ENCODE measurements at places on chromosomes 16 and 17. TPM values are rescaled to one million over a fixed set of nuclear protein-coding genes. Genes with fewer than 3 reads are reported as not detected.

- H3K27ac ChIP-seq = no peak overlapping the region
- no peak for DNase-seq
- no peaks in the 10 kb centered on the region for H3K36me3 ChIP-seq
- no peak overlapping the region for H3K4me3 ChIP-seq
These were observed 10.9 kb downstream of the ABCA6 start for GRCh38 chr17:69130627-69131296.

- no peaks in the 10 kb centered on the region for H3K4me1 ChIP-seq
- no peaks in the 10 kb centered on the region for H3K36me3 ChIP-seq
- H3K27ac ChIP-seq = no peak overlapping the region
- no peak for DNase-seq
- H3K4me3 ChIP-seq = no peak overlapping the region
- no peaks in the 10 kb centered on the region for H3K27me3 ChIP-seq
These were observed 63.9 kb upstream of the HLF start for GRCh38 chr17:55200904-55201303.

Gene TPSG1
- polyA plus RNA-seq = not detected

Gene KCNH6
- polyA plus RNA-seq = not detected

GRCh38 chr16:49528866-49529288 lies 155.3 kb downstream of the C16orf78 start:
- H3K27ac ChIP-seq = no peak overlapping the region
- H3K4me1 ChIP-seq = no peaks in the 10 kb centered on the region
- DNase-seq = no peak
- H3K36me3 ChIP-seq = no peaks in the 10 kb centered on the region
- H3K4me3 ChIP-seq = no peak overlapping the region

- H3K27me3 ChIP-seq = peaks cover 2% of the 10 kb centered on the region
- peaks cover 31% of the 10 kb centered on the region for H3K4me1 ChIP-seq
- no peak overlapping the region for H3K27ac ChIP-seq
- no peaks in the 10 kb centered on the region for H3K36me3 ChIP-seq
- H3K4me3 ChIP-seq = no peak overlapping the region
- DNase-seq = no peak
These were observed 95.0 kb downstream of the RAB11FIP4 start for GRCh38 chr17:31486351-31487062.

Measured in keratinocyte (primary cell).